ENCODE measurements at places on chromosomes 6 and 20.

- no peak for DNase-seq
Observed at GRCh38 chr6:6661684-6662083, 73.2 kb downstream of the LY86 start.

DNA sequence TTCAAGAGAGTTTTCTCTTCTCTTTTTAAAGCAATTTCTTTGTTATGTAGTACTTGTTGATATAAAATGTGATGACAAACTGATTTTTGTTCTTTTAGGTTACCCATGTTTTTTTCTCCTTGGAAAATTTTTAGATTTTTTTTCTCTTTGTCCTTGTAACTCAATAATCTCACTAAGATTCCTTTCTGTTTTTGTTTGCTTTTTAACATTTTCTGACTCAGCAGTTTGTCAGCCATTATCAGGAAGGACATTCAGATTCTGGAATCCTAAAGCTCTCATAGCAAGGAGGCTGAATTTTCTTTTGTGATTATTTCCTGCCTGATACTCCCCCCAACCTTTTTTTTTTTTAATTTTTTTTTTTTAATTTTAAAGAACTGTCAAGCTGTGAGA, 75.2 kb upstream of the CITED2 start:
- DNase-seq: no peak

- no peak for DNase-seq
Observed at GRCh38 chr20:3595541-3595940, 67.7 kb downstream of the GFRA4 start.

DNA sequence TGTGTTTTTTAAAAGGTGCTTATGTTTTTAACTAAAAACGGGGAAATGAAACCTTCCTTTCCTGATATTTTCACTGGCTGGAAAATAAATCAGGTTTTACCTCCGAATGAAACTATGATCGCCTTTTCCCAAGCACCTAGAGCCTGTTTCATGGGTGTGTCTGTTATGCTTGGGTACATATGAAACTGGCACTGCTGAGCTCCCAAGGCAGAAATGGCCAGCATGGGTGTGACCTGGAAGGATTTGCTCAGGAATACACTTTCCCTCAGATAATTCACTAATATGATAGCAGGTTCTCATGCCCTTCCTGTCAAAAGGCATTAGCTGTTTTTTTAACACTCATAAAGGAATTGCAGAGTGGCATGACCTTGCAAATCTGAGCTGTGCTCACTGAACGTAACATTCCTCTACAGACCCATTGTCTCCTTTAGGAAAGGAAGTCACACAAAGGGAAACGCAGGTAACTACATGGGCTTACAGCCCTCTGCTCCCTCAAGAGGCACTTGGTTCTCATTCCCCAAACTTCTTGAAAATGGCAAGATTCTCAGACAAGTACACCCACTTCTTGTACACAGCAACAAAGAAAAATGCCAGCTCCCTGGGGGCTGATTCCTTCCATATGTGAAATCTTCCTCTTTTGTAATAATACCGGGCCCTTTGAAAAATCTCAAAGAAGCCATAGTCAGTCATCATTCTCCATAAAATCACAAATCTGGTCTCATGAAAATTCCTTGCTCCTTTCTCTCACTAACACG, 72.7 kb downstream of the METTL24 start:
- DNase-seq: no peak

GRCh38 chr6:27407153-27407814, 18.7 kb downstream of the ZNF391 start:
- no peak for DNase-seq

- DNase-seq: no peak
Observed at GRCh38 chr6:154991207-154991606, 3.9 kb upstream of the TIAM2 start.

DNA sequence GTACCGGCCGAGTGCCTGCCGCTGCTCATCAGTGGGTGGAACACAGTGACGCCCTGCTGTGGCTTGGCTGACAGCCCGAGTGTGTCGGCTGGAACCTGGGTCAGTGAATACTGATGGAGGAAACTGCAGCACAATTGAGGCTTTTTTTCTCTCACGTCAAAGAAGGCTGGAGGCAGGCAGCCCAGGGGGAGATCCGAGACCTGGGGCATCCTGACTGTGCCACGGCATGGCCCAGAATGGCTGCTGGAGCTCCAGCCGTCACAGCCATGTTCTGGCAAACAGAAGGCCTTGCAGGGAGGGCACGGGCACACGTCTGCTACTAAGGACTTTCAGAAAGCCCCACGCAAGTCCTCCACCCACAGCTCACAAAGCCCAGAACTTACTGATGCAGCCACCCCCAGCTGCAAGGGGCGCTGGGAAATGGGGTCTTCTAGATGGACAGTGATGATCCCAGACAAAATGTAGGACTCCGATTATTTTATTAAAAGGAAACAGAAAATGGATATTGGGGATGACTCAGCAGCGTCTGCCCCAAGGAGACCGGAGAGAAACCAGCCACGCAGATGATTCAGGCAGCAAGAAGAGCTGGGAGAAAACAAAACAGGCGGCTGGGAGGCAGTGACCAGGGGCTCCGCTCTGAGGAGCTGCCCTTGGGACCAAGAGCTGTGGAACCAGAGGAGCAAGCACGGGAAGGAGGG, 140.0 kb downstream of the TAF4 start:
- DNase-seq: no peak
